HuH-7.5 (cell line): ENCODE measurements at places on chromosomes 5 and 9.

DNA sequence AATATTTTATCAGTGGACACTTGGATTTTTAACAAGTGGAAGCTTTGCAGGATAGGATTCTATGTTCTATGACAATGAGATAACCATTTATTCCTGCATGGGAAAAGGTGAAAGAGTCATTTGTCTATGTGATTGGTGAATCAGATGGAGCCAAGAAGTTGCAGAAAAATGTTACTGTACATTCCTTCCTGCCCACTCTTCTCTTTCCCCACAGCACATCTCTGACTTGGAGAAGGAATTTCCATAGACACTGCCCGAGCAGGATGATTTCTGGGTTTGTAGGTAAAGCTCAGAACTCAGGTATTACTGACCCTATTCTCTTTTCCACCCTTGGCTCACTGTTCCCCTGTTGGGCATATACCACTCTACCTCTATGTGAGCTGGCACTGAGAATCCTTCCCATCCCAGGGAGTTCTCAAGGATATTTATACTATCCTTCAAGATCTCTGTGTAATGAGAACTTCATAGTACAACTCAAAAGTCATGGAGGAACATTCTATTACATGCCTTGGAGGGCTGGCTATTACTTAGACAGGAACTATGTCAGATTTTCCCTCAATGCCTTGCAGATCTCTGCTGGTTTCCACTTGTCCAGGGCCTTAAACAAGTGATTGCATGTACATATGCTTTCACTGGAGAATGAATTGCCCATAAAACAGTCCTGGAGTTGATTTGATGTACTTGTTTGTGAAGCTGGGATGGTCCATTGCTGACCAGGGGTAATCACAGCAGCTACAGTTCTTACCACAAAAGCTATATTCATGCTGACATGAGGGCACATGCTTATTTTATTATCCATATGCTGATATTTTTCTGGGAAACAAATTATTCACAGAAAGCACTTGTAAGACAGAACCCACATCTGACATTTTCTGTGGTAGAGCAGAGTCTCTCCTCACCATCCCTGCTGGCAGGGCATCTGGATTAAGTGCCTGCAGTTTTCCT lies 24.1 kb downstream of the SLC1A3 start:
- DNase-seq: no peak

GRCh38 chr9:75814667-75815066 lies 75.8 kb upstream of the PCSK5 start:
- no peak for DNase-seq

- DNase-seq: no peak
These were observed 91.1 kb upstream of the TLE4 start for GRCh38 chr9:79480639-79481038.

DNA sequence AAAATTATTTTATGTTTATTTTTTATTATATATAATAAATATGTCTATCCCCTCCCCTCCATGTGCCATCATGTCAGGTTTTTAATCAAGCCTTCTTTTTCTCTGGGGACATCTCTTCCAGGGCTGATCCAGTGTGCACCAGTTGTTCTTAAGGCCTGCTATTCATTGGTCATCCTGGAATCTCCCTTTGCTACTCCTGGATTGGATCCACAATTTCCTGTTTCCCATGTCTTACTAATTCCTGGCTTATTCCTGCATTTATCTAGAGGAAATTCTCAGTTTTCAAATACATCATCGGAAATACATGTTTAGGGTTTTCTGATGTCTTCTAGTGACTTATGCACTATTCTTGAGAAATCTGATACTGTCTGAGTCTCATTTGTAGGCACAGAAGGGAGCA lies 56.8 kb downstream of the ANGPTL2 start:
- DNase-seq: no peak

DNA sequence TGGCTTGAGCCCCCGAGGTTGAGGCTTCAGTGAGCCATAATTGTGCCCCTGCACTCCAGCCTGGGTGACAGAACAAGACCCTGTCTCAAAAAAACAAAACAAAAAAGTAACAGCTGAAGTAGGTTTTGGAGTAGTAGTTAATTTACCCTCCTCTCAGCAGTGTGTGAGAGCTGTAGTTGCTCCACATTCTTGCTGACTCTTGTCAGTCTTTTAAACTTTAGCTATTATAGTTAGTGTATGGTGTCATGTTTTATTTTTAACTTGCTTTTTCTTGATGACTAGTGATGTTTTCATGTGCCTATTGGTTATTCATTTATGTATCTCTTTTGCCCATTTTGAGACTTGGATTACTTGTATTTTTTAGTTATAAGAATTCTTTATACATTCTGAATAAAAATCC lies 52.9 kb upstream of the DHFR start:
- no peak for DNase-seq

DNA sequence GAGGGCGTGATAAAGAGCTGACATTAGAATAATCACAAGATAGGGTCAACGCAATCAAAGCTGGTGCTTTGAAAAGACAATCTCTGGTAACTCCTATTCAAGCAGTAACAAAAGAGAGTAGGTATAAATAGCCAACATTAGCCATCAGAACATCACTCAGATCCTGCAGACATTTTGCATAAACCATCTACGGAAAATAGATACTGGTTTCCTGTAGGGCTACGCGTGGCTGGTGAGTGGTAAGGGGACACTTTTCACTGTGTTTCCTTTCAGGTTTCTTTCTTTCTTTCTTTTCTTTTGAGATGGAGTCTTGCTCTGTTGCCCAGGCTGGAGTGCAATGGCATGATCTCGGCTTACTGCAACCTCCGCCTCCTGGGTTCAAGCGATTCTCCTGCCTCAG lies 22.3 kb downstream of the TTF1 start:
- no peak for DNase-seq

DNA sequence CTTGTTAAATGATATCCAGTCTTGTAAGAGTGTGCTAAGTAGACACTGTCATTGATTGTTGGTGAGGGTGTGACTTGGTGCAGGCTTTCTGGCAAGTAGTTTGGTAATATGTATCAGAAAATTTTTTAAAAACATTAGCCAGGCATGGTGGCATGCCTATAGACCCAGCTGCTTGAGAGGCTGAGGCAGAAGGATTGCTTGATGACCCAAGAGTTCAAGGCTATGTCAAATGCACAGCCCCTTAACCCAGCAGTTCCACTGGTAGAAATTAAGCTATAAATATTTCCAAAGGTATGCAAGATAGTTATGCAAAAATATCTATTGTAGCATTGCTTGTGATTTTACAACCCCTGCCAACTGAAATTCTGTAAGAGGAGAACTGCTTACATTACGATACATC lies 24.2 kb downstream of the ZBTB43 start:
- no peak for DNase-seq

- no peak for DNase-seq
These were observed 152.2 kb downstream of the GLIS3 start for GRCh38 chr9:4147476-4148230.

GRCh38 chr5:73137563-73138530 lies 17.5 kb downstream of the TMEM171 start:
- no peak for DNase-seq

DNA sequence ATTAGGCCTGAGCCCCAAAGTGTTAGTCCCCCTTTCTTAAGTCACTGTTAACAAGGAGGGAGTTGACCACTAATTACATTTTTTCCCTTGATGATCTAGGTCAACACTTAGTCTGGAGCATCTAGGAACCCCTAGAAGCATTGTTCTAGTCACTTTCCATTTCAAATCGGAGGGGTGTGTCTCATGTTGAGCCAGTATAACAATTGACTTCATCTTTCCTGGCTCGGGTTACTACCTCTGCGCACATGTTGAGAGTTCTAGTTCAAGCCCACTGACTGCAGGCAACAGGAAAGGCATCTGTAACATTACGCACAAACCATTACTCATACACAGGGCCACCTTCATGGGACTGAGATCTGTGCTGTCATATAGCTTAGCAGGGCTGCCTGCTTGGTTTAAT lies 164.9 kb downstream of the NTRK2 start:
- DNase-seq: no peak

DNA sequence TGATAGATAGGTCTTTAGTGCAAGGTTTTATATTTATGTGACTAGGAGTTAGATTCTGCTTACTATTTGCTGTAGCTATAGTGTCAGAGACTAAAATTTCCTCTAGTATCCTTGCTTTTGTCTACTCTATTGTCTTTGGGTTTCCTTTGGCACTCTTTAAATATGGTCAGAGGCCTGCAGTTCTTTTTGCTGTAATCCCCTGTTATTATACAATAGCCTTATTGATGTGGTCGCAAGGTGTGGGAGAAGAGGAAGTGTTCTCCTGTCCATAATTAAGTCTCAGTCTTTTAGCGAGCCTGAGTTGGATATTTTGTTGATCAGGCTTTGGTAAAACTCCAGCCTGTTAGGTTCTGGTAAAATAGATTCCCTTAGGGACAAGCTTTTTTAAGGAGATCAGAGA lies 34.9 kb downstream of the LURAP1L start:
- no peak for DNase-seq

- DNase-seq: no peak
These were observed 7.7 kb upstream of the TRAF1 start for GRCh38 chr9:120934281-120934680.

DNA sequence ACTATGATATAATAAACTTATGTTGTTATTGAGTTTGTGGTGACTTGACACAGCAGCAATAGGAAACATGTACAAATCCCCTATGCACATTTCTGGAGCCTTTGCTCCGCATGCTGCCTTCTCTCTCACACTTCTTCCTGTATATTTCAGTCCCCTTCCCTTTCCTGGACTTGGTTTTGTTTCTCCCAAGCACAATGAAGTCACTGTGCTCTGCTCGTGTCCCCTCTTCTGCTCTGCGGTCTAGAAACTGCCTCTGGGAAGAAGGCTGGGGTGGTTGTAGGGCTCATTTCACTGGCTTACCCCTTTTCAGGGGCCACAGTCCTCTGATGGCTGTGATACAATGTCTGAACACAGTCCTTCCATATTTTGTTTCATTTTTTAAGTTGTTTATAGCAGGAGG lies 15.7 kb upstream of the FGD3 start:
- DNase-seq: no peak

GRCh38 chr9:135300346-135301141 lies 179.0 kb upstream of the PPP1R26 start:
- no peak for DNase-seq

GRCh38 chr5:606061-606460 lies 6.1 kb upstream of the CEP72 start:
- DNase-seq: no peak

GRCh38 chr5:124514956-124515355 lies 231.5 kb downstream of the ZNF608 start:
- no peak for DNase-seq

DNA sequence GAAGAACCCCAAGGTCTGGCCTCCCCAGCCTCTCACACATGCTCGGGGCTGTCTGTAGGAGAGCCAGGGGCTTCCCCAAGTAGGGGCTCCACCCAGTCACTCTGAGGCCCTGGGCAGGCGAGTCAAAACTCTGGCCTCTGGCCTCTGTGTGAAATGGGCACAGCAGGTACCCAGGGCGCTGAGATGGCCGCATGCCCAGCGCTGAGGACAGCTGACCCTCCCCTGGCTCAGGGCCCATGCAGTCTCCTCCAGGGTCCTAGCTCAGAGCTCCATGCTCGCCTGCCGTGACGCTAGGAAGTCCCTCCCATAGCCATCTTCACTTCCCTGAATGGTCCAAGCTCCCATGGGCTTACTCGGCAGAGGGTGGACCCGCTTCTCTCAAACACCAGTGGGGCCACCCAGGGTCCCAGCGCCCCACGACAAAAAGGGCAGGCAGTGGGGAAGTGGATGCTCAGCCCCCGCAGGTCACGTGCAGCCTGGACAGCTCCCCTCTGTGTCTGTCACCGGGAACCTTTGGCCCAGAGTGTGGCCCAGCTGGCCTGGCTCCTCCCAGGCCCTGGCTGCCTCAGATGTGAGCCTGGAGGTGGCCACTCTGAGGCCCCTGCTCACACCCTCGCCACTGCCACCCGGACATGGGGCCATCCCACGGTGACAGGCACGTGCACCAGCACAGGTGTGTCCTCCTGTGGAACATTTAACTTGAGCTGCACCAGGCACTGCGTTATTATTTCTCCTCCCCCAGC lies 12.2 kb upstream of the VAV2 start:
- DNase-seq: no peak

GRCh38 chr9:33178972-33179697 lies 12.0 kb upstream of the B4GALT1 start:
- no peak for DNase-seq

GRCh38 chr9:111986035-111986556 lies 89.5 kb downstream of the UGCG start:
- DNase-seq: no peak

DNA sequence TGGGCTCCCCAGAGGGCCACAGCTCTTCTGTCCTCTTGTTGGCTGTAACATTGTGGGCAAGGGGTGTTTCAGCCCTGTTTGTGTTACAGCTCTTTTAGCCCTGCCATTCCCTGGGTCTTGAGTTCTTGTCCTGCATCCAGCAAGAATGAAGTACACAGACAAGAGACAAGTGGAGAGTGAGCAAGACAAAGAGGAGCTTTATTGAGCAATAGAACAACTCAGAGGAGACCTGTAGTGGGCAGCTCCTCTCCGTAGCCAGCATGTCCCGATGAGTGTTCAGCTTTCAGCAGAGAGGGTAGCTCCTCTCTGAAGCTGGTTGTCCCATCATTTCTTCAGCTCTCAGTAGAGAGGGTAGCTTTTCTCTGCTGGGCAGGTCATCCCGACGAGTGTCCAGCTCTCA lies 22.9 kb downstream of the JMY start:
- no peak for DNase-seq

DNA sequence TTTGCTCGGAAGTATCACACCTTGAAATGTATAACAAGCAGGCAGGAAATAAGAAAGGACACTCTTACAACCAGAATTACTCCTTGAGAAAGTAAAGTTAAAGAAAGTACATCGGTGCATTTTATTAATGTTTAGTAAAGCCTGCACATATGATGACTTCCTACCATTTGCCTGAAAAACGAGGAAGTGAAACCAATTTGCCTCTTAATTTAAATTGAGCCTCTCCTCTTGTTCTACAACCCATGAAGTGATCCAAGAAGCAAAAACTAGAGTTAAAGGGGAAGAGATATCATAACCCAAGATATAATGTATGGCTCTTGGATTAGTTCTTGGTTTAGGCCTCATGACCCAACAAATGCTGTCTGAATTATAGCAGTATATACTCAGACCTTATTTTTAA lies 95.6 kb downstream of the GNAQ start:
- DNase-seq: no peak

GRCh38 chr5:103526164-103526915 lies 36.2 kb downstream of the NUDT12 start:
- no peak for DNase-seq

- no peak for DNase-seq
These were observed 164.8 kb upstream of the VCAN start for GRCh38 chr5:83306572-83307241.

GRCh38 chr9:96510258-96510657 lies 60.3 kb downstream of the HABP4 start:
- no peak for DNase-seq

DNA sequence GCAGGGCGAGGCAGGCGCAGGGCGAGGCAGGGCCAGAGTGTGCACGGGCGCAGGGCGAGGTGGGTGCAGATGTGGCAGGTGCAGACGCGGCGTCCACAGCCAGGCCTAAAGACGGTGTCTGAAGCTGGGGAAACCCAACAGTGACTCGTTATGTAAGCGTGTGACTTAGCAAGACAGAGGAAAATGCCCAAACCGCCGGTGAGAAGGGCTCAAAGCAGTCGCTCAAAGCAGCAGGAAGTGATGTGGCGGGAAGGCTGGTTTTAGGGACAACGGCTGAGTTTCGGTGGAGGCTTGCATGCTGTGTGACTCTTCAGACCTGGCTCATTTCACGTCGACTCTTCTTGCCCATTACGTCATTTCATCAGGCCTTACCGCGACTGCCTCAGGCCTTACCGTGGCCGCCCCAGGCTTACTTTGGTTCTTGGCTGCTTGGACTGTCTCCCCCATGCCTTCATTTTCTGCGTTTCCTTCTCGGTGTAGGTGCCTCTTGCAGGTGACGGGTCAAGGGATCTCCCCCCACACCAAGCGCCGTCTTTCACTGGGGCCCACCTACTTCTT lies 50.5 kb upstream of the EXOC3 start:
- no peak for DNase-seq
